NCI-H1417 treated with DMSO at 0.1 percent for 48 hours (cell line): ENCODE measurements at places on chromosomes 5 and 9.

- DNase-seq, result no peak
Observed at GRCh38 chr9:12224449-12224848, 468.7 kb upstream of the TYRP1 start.

DNA sequence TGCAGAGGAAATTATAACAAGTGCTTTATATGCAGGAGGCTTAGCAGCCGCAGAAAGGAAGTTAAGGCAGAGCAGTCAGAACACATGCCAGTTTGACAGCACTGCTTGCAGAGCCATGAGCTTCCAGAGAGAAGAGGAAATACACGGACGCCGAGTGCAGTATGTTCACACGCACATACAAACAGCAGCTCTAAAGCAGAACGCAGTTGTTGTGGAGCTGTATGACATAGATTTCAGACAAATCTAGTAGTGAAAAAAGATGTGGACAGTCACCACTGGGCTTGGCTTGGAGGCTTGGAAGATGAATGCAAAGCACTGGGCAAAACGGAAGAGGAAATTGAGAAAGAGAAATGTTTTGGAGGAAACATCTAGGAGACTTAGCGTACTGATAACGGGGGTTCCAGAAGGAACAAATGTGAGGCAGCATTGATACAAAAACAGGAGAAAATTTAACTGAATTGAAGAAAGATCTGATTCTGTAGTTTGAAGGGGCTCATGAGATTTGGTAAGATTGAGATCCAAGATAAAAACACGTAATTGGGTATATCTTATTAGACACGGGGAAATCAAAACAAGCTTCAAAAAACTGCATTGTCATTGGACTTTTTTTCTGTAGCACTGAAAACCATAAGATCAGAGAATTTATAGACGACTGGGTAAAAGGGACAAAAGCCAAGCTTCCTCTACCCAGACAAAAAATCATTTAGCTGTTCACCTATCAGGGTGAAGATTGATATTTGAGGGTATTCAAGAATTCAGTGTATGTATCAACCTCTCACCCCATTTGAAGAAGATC, 19.6 kb upstream of the ROPN1L start:
- DNase-seq, result no peak

DNA sequence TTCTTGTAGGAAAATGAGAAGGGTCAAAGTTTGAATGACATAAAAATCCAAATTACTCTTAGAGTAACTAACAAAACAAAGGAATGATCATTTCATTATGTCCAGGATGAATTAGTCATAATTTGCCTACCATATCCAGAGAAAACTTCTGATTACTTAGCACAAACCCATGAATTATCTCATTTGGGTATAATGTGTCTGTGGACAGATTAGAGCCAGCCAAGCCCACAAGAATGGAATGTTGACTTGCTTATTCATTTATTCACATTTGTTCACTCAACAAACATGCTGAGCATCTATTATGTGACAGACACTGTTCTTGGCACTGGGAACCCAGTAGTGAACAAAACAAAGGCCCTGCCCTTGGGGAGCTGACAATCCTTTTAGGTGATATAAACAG, 87.4 kb downstream of the APBA1 start:
- DNase-seq, result no peak

- no peak for DNase-seq
Observed at GRCh38 chr9:128631636-128632035, 25.0 kb downstream of the DYNC2I2 start.

DNA sequence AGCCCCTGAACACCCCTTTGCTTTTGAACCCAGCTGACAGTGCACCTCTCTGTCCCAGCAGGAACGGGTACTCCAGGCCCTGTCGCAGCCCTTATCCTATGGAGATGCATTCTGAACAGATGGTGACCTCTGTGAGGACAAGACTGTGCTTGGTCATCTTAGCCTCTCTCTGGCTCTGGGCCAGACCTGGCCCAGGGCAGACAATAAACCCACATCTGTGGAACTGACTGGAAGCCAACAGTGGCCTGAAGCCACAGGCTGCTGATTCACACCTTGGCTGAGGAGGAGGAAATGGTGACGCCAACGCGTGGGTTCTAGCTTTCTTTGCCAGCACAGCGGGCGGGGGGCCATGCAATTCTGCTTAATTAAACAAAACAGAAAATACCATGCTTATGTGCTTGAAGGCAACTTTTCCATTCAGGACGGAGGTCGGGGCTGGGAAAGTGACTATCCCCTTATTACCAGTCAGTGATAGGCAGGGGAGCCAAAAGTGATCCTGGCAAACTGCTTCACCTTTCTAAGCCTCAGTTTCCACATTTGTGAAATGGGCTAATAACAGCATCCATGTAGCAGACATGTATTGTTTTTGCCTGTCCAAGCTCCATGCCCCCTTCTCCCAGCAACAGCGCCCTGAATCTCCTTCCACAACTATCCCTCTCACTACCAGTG, 10.8 kb downstream of the SH3PXD2B start:
- DNase-seq, result no peak

GRCh38 chr5:14161825-14162556, 18.8 kb downstream of the TRIO start:
- DNase-seq, result peak; percentile 46

DNA sequence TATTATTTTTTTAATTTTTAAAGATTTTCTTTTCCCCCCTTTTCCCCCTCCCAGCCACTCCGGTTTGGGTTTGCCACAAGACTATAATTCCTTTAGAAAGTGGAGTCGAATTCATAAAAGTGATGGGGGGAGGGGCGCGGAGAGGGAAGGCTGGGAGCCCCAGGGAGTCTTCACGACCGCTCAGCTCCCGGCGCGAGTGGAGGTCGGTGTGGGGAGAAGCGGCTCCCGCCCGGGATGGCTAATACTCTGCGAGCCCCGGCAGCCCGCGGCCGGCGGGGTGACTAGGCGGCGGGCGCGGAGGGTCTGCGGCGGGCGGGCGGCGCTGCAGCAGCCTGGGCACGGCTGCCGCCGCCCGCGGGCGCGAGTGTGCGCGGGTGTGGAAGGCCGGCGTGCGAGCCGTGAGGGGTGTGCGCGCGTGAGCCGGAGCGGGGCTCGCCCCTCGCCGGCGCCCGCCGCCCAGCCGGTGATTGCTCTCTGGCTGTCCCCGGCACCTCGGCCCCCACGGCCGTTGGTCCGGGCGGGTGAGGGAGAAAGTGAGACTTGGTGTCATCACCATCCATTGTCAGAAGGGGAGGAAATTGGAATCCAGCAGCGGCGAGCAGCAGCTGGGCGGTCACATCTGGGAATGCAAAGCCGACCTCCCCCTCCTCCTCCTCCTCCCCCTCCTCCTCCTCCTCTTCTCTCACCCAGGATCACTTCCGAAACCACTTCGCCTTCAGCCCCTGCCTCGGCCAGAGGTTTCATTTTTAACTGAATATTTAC, at the start of gene PARP8:
TSS of gene PARP8 (plus strand) at position 377 of the 762 bp plus-strand sequence. CDS start 459 bp downstream, outside the sequence.
- no peak for DNase-seq

GRCh38 chr9:36764364-36765076, 191.8 kb downstream of the MELK start:
- DNase-seq, result peak; percentile 15

DNA sequence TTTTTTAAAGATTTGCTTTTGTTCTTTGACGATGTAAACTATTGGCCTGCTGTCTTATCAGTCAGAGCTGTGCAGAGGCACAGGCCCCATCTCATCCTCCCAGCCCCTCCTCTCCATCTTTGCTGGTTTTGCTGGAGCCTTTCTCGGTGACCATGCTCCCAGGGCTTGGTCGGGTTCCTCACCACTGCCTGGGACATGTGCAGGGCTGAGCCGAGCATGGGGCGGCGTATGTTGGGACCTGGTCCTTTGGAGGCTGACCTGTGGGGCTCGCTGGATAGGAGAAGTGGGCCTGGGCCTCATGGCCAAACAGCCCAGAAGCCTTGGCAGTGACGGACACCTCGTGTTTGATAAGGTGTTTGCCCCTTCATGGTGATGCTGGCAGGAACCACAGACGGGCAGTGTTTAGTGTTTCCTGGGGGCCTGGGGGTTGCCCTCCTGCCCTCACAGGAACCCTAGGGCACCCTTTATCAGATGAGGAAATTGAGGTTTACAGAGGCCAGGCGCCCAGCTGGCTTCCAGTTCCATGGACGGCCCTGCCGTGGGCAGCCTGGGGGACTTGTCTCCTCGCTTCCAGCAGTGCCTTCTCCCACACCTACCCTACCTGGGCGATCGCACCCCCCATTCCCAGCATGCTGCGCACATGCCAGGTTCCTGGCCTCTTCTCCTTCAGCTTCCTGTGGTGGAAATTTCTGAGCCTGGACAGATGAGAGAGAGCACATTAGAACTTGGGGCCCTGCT, 27.6 kb downstream of the TRAF2 start:
- no peak for DNase-seq

GRCh38 chr5:172439785-172440477, 14.4 kb downstream of the SH3PXD2B start:
- DNase-seq, result no peak

- DNase-seq, result no peak
Observed at GRCh38 chr9:70641031-70641430, 226.6 kb upstream of the KLF9 start.

GRCh38 chr9:137382444-137383080, 40.4 kb downstream of the EXD3 start:
- DNase-seq, result no peak

DNA sequence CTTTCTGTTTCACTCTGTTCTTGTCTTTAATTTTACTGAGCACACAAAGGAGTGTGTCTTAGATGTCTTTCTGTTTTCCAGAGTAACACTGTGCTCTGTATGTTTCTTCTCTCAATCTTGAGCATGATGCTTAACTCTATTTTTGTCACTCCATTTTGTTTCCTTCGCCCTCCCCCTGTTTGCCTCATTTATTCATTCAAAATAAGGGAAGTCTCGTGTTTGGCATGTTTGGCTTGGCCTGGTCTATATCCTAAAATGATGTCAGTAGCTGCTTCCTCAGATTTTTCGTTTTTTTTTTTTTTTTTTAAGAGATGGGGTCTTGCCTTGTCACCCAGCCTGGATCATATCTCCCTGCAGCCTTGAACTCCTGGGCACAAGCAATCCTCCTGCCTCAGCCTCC, 22.0 kb downstream of the ZNF618 start:
- no peak for DNase-seq

DNA sequence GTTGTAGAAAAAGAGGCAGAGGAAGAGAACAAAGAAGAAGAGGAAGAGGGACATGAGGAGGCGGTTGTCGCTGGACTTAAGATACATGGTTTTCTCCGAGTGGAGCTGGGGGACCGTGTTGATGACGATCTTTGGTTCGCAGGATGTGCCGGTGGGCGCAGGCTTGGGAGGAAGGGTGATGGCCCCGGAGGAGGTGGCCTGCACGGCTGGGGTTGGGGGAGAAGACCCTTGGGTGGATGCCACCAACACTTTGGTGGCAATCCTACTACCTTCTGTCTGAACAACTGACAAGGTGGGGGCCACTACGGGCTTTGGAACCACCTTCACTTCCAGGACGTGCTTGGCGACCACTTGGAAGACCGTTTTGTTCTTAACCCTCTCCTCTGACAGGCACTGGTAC, 60.7 kb downstream of the SECISBP2 start:
- no peak for DNase-seq

GRCh38 chr5:76601470-76601869, 21.7 kb downstream of the F2RL2 start:
- DNase-seq, result no peak

GRCh38 chr5:54580997-54581811, 63.6 kb downstream of the SNX18 start:
- no peak for DNase-seq

DNA sequence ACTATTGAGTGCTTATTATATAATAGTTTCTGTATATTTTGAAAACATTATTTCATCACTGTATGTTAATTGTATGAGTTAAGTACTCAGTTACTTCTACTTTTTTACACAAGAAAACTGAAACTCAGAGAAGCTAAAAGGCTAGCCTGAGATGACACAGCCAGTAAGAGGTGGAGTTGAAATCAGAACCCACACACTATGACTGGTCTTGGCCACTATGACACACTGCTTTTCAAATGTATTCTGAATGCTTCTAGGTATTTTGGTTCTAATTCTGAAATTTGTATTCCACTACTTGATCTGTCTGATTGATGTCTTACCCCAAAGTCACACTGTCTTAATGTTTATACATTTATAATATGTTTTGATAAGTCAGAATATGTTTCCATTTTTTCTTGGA, 181.8 kb downstream of the ZDHHC21 start:
- DNase-seq, result no peak

DNA sequence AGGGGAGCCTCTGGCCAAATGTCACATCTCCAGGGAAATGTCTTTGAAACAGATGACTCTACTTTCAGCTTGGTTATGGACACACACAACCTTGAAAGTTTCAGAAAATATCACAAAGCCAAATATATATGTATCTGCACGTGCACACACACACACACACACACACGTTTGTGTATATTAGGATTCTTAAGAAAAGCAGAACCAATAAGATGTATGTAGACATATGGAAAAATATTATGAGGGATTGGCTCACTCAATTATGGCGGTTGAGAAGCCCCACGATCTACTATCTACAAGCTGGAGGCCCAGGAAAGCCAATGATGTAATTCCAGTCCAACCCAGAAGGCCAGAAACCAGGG, 194.9 kb downstream of the PALM2AKAP2 start:
- no peak for DNase-seq

GRCh38 chr9:104856413-104856941, 71.5 kb downstream of the ABCA1 start:
- peak; percentile 82 for DNase-seq

- peak; percentile 20 for DNase-seq
Observed at GRCh38 chr5:74130155-74130897, 504.3 kb downstream of the ARHGEF28 start.

GRCh38 chr9:123322273-123323195, 33.5 kb upstream of the CRB2 start:
- no peak for DNase-seq

- no peak for DNase-seq
Observed at GRCh38 chr9:35519692-35520363, 29.9 kb downstream of the RUSC2 start.

DNA sequence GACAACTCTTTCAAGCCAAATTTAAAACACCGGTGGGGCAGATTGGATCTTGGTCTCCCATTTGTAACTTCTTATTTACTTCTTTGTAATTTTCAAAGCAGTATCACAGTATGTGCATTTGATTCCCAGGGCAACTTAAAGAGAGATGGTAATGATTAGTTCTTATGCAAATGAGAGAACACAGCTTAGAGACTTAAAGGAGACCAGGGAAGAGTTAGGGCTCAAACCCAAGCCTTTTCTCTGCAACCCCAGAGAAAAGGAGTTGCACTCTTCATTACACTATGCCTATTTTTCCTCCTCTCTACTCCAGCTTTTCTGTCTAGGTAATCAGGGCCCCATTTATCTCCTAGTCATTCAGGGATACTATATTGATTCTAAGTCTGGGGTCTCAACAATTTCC, 237.8 kb upstream of the NMUR2 start:
- DNase-seq, result no peak

- no peak for DNase-seq
Observed at GRCh38 chr5:79086116-79086515, 16.5 kb downstream of the BHMT2 start.

- no peak for DNase-seq
Observed at GRCh38 chr9:89969881-89970639, 365.2 kb downstream of the GADD45G start.

DNA sequence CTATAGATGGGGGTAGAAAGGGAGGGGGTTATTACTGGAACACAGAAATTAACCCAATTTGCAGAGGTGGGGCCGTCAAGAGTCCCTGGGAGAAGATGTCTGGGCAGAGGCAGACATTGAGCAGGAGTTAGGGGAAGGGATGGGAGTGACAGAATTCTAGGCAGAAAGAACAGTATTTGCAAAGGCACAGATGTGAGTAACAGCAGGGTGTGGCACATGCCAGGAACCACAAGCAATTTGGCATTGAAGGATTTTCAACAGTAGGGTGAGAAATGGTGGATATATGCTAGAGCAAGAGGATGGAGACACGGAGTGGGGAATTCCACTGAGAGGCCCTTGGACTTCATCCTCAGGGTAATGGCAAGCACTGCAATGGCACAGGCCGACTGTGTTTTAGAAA, 71.6 kb upstream of the FRRS1L start:
- no peak for DNase-seq
